ENCODE measurements at places on chromosomes 6 and 20.

DNA sequence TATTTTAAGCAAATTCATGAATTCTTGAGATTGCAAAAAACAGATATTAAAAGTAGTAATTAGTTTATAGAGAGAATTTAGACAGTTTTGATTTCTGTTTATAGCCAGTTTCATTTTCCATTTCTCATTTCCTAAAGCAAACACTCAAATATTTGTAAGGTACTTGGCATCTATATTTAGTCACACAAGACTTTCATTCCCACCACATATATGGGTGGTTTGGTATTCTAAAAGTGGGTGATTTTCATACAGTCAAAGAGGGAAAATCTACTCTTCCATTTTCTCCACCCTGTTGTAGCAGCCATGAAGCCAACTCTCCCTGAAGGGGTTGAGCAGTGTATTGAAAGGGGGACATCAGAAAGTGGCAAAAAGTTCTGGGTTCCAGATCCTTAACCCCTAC, 181.1 kb upstream of the SUPT3H start:
- DNase-seq = no peak

- no peak for DNase-seq
These were observed 19.3 kb upstream of the PDE7B start for GRCh38 chr6:135832166-135832565.

DNA sequence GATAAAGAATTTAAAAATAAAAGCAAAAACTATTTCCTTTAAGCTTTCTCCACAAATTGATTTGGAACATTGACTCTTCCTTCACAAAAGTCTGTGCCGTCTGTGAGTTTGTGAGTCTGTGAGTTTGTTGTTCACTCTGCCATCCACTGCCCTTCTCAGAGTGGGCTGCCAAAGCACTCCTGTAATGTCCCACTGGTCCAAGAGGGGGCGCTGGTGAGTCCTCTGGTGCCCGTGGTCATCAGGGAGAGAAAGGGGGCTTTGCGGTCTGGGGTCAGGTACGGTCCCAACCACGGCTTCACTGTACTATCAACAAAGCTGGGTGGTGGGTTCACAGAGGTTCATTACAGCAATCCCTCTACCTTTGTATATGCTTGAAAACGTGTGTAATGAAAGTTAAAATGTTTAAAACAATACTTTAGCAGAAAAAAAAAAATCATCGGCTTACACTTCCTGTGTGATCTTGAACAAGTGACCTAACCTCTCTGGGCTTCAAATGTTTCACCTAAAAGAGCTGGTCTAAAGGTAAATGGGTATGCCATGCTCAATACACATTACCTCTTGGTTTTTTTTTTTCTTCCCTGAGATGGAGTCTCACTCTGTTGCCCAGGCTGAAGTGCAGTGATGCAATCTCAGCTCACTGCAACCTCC, 5.6 kb upstream of the ANKRD60 start:
- DNase-seq = peak; percentile 44

GRCh38 chr6:6659600-6660327, 71.2 kb downstream of the LY86 start:
- no peak for DNase-seq

DNA sequence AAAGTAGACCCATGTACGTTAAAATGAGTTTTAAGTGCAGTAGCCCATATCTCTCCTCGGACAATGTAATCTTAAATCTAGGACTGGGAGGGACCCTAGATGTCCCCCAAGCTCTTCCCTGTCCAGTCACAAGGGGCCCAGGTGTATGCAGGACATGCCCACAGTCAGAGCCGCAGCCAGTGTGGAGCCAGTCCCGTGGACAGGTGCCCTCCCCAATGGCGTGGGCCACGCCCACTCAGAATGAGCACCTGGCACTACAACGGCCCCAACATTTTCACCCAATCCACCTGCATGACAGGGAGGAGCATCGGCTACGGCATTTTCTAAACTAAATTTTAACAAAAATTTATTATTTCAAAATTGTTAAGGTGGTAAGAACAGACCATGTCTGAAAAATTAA, 53.2 kb downstream of the WDR27 start:
- DNase-seq = no peak

GRCh38 chr6:76490456-76490855, 418.0 kb upstream of the IMPG1 start:
- DNase-seq = peak; percentile 3

DNA sequence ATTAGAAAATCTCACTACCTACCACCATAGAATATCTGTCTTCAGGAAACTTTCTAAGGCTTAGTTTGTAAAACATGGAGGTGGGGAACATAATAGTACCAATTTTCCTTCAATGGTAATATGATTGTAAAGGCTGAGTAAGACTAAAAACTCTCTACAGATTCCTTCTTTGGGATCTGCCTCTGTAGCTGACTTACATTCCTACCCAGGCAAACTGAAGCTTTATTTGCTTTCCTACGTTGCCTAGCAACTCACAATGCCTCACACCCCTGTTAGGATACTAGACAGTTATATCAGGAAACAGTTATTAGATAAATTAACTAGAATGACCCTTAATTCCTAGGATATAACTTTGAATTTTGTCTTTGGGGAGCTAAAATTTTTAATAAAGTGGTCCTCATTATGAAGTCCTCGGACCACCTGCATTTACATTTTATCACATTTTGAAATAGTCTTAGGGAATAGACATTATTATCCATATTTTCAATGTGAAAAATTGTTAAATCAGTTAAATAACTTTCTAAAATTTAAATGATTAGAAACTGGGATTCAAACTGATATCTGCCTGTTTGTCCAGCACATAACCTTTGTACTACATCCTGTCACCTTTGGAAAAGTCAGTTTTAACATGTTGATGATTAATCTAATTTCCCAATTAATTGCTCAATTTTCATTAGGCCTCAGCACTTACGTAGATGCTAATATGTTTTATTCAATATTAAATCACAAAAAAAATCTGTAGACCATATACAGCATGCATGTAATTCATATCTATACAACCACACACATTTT, 591.4 kb downstream of the RNF144B start:
- DNase-seq = peak; percentile 71

DNA sequence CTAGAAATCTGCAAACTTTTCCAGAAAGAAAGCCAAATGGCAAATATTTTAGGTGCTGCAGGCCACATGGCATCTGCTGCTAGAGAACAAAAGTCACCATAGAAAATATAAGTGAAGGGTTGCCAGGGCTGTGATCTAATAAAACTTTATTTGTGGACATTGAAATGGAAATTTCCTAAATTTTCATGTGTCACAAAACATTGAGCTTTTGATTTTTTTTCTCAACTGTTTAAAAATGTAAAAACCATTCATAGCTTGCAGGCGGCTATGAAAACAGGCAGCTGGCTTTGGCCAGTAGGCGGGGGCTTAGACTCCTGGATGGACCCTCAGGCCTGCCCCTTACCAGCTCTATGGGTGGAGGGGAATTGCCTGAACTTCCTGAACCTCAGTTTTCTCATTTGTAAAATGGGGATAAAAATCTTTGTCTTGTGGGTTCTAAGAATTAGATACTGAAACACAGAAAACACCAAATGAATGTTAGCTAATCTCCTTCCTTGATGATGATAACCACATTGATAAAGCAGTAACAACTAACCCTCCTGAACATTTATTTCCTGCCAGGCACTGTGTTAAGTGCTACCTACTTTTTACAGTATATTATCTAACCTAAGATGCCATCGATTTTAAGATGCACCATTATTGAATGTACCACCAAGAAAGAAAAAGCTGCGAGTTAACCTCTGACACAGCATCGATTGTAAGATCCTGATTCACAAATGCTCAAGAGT, 85.5 kb downstream of the SLC22A23 start:
- no peak for DNase-seq

Data from HT-29 (cell line).